ENCODE measurements at places on chromosomes 12 and 14. TPM values are rescaled to one million over a fixed set of nuclear protein-coding genes. Genes with fewer than 3 reads are reported as not detected.

GDF11 gene
- total RNA-seq: 15.4 TPM

PLEKHG7 gene
- total RNA-seq: not detected

KRT72 gene
- not detected for total RNA-seq

MSI1 gene
- 3.5 TPM for total RNA-seq

STXBP6 gene
- total RNA-seq: not detected

NPFF gene
- not detected for total RNA-seq

DEGS2 gene
- 0.16 TPM for total RNA-seq

PRH2 gene
- total RNA-seq: not detected

SINHCAF gene
- 231 TPM for total RNA-seq

DNA sequence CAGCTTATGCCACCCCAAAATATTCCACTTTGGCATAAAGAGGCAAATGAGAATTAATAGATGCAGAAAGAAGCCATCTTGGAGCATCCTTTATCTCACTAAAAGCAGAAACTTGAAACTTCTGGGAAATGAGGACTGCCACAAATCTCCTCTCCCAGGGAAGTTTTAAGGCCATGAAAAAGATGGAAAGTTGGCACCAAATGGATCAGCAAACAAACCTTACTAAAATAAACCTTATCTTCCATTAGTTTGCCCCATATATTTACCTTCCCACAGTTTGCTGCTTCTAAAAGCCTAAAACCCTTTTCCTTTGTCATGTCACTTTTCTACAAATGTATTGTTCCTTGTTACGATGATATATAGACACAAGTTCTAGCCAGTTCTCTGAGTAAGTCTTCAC, 340.0 kb upstream of the USP15 start:
- H3K4me1 ChIP-seq: no peaks in the 10 kb centered on the region
- H3K36me3 ChIP-seq: no peaks in the 10 kb centered on the region
- DNase-seq: no peak
- H3K4me3 ChIP-seq: no peak overlapping the region

- H3K4me1 ChIP-seq: peaks cover 60% of the 10 kb centered on the region
- peak overlapping the region; percentile 100 for H3K4me3 ChIP-seq
- H3K27ac ChIP-seq: peak overlapping the region; percentile 98
Measured at GRCh38 chr12:47903151-47903611, 1.6 kb downstream of the VDR start.

GRCh38 chr14:68145539-68145938, 326.0 kb downstream of the RAD51B start:
- no peak overlapping the region for H3K4me3 ChIP-seq
- DNase-seq: no peak
- peaks cover 3% of the 10 kb centered on the region for H3K4me1 ChIP-seq
- H3K36me3 ChIP-seq: no peaks in the 10 kb centered on the region
- H3K27me3 ChIP-seq: no peaks in the 10 kb centered on the region

DNA sequence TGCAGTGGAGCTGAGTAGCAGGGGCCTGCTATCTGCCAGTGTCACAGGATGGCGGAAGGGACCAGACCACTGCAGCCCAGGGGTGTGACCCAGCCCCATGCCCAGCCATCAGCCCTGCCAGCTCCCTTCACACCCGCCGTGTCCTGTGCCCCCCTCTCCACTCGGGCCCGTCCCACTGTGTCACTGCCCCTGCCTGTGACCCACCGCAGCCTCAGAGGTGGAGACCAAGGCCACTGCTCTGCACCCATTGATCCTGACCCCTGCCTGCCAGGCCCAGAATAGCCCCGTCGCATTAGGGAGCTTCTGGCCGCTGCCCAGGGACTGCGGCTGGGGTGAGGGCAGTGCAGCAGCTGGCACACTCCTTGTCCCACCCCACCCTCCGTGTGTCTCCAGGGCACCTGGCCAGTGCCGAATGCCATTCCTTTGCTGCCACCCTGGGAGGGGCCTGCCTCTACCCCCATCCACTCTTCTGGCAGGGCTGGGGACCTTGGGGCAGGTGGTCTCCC, 2.1 kb upstream of the CRIP2 start:
- H3K27me3 ChIP-seq: peaks cover 20% of the 10 kb centered on the region
- H3K4me3 ChIP-seq: no peak overlapping the region
- H3K4me1 ChIP-seq: peaks cover 3% of the 10 kb centered on the region
- H3K27ac ChIP-seq: no peak overlapping the region
- DNase-seq: no peak
- H3K36me3 ChIP-seq: peaks cover 5% of the 10 kb centered on the region

GRCh38 chr14:102279688-102280348, 25.1 kb downstream of the MOK start:
- H3K27me3 ChIP-seq: peaks cover 2% of the 10 kb centered on the region
- H3K36me3 ChIP-seq: no peaks in the 10 kb centered on the region
- H3K4me3 ChIP-seq: no peak overlapping the region
- DNase-seq: no peak

DNA sequence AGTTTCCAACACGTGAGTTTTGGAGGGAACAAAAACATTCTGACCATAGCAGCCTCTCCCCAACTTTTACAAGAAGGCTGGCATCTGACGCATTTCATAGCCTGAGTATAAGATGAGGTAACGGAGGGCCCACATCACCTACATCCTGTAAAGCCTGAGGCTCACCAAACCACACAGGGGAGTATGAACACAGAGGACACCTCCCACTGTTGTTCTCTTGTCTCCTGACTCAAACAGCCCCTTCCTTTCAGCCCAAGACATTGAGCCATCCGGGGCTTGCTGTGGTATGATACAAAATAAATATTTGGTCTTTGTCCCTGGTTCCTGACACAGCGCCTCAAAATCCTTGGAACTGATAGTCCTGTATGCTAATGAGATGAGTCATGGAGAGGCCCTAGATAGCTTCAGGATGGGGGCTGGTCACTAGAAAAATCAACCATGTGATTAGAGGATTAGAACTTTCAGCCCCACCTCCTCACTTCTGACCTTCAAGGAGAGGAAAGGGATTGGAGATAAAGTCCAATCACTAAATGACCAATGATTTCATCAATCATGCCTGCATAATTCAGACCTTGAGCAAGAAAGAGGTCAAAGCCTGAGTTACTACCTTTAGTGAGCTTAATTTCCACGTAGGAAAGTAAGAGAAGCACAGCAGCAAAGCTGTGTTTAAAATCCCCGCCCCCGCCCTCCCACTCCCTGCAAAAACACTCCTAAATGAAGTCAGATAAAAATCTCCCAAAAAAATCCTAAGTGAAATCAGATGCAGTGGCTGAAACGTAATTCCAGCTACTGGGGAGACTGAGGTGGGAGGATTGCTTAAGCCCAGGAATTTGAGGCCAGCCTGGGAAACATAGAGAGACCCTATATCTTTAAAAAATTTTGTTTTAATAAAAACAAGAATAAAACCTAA, 236.4 kb downstream of the PCNX1 start:
- H3K4me1 ChIP-seq: peaks cover 64% of the 10 kb centered on the region
- peak overlapping the region; percentile 52 for H3K4me3 ChIP-seq
- H3K27ac ChIP-seq: peak overlapping the region; percentile 95
- peak; percentile 63 for DNase-seq
- peaks cover under 1% of the 10 kb centered on the region for H3K36me3 ChIP-seq
- H3K27me3 ChIP-seq: no peaks in the 10 kb centered on the region

- no peak overlapping the region for H3K4me3 ChIP-seq
- peaks cover 8% of the 10 kb centered on the region for H3K27me3 ChIP-seq
- no peak overlapping the region for H3K27ac ChIP-seq
- H3K36me3 ChIP-seq: no peaks in the 10 kb centered on the region
Measured at GRCh38 chr14:70004791-70005190, 125.6 kb downstream of the SMOC1 start.

- no peaks in the 10 kb centered on the region for H3K4me1 ChIP-seq
- no peak overlapping the region for H3K4me3 ChIP-seq
- no peak overlapping the region for H3K27ac ChIP-seq
- no peaks in the 10 kb centered on the region for H3K27me3 ChIP-seq
Measured at GRCh38 chr12:31002999-31003398, 70.7 kb upstream of the DDX11 start.

DNA sequence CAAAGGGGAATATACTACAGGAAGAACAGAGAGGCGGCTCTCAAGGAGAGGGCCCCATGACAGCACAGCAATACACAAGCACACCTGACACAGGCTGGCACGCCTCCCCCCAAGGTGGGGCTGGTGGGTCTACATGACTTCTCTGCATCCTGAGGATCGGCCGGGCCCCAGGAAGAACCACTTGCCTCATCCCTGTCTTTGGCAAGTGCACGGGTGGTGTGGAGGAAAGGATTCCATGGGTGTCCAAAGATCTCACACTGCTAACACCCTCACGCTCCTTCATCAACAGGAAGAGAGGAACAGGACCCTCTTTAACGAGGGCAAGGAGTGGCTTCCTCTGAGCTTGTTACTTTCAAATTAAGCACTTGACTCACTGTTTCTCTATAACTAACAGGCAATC, 7.3 kb downstream of the VAMP1 start:
- H3K4me3 ChIP-seq: peak overlapping the region; percentile 75
- peaks cover 74% of the 10 kb centered on the region for H3K4me1 ChIP-seq
- H3K27ac ChIP-seq: peak overlapping the region; percentile 99

- H3K4me1 ChIP-seq: no peaks in the 10 kb centered on the region
- DNase-seq: no peak
- H3K36me3 ChIP-seq: peaks cover 5% of the 10 kb centered on the region
- H3K27me3 ChIP-seq: no peaks in the 10 kb centered on the region
- no peak overlapping the region for H3K27ac ChIP-seq
Measured at GRCh38 chr14:59342516-59343484, 122.4 kb downstream of the GPR135 start.

DNA sequence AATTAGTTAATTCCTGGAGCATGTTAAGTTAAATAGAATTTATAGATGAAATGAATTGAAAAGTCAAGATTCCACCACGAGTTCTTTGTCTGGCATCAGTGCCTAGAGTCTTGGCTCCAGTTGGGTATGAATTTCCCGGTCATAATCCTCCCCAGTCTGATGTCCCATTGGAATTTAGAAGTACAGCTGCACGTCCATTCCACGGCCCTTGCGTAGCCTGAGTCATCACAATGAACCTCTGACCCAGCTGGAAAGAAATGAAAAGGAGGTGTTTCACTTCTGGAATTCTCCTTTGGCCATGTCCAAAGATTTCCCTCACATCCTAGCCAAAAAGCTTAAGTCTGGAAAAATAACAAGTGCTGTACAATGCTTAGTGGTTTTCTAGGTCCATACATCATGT, 122.7 kb downstream of the KICS2 start:
- no peak overlapping the region for H3K4me3 ChIP-seq
- H3K27me3 ChIP-seq: no peaks in the 10 kb centered on the region
- H3K27ac ChIP-seq: no peak overlapping the region
- no peak for DNase-seq

- peaks cover 23% of the 10 kb centered on the region for H3K27me3 ChIP-seq
- no peaks in the 10 kb centered on the region for H3K36me3 ChIP-seq
- no peak for DNase-seq
- peak within 1 kb of the TSS; percentile 63 for H3K4me3 ChIP-seq
- H3K27ac ChIP-seq: no peak within 1 kb of the TSS
- H3K4me1 ChIP-seq: peaks cover 5% of the 10 kb centered on the region
Measured at GRCh38 chr12:102917026-102917787, at the start of gene PAH. Gene PAH, minus strand, starts transcription at chr12:102917244. Its CDS starts 114 bp downstream, at chr12:102917130.

DNA sequence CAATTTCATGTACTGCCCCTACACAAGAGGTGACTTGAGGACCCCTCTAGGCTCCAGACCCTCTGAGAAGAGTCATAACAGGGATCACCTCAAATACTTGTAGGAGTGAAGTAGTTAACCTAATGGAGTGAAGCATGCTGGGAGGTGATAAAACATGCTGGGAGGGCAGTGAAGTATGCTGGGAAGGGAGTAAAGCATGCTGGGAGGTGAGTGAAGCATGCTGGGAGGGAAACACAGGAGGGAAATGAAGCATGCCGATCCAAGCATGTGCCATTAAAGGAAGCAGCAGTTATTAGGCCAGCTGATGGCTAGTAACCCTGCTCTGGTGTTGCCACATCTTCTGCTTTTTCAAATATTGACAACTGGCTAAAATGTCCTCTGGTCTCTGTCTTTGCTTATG, 70.7 kb upstream of the TRHDE start:
- H3K27me3 ChIP-seq: no peaks in the 10 kb centered on the region
- H3K36me3 ChIP-seq: no peaks in the 10 kb centered on the region
- H3K4me3 ChIP-seq: no peak overlapping the region
